Left ventricle myocardium inferior (tissue), 1 donor: ENCODE measurements at places on chromosomes 11 and 22.

- DNase-seq, result no peak
Measured at GRCh38 chr22:26587991-26588613, 1.8 kb downstream of the TPST2 start.

GRCh38 chr11:128471138-128471661, 116.2 kb downstream of the ETS1 start:
- DNase-seq, result no peak

DNA sequence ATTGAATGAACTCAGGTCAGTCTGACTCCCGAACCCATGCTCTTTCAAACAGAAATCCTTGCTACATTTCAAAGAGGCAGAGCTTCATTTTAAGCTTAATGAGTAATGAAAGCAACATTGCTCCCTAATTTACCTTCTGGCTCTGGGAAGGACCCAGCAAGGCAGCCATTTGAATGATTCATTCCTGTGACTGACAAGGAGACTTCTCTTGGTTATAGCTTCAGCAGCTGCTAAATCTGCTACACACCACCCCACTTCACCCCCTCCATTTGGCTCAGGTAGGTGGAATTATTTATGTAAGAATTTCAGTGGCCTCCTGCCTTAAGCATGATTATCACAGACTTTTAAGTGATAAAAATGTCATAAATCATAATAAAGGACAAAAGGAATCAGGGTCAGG, 117.7 kb downstream of the KCNC1 start:
- no peak for DNase-seq

DNA sequence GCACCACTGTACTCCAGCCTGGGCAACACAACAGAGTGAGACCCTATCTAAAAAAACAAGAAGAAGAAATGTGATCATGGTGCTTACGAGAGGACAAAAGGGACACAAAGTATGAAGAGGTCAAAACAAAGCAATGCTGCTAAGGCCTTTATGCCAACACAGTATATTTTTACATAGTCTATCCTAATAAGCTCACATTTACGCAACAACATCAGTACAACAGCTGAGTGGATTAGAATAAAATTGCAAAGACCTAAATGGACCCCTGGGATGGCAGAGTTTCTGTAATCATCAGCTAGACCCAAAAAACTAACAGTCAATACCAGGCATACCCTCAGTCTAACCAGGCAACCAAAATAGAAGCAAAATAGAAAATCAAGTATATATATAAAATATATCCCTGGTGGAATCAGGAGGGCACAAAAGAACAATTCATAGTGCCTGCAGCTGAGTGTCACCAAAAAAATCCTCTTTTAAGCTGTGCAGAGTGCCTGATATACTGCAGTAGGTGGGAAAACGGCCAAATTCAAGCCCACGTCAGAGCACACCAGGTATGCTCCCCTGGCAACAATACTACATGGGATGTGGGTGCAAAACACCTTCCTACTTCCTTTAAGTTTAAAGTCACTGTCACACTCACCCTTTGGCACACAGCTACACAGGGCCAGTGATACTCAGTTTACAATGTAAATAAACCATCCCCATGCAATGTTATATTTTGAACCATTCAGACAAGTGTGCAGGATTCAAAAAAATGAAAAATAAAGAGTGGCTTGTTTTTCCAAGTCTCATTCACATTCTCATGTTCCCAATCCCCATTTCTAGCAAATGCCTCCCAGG, 57.8 kb downstream of the RBFOX2 start:
- no peak for DNase-seq

DNA sequence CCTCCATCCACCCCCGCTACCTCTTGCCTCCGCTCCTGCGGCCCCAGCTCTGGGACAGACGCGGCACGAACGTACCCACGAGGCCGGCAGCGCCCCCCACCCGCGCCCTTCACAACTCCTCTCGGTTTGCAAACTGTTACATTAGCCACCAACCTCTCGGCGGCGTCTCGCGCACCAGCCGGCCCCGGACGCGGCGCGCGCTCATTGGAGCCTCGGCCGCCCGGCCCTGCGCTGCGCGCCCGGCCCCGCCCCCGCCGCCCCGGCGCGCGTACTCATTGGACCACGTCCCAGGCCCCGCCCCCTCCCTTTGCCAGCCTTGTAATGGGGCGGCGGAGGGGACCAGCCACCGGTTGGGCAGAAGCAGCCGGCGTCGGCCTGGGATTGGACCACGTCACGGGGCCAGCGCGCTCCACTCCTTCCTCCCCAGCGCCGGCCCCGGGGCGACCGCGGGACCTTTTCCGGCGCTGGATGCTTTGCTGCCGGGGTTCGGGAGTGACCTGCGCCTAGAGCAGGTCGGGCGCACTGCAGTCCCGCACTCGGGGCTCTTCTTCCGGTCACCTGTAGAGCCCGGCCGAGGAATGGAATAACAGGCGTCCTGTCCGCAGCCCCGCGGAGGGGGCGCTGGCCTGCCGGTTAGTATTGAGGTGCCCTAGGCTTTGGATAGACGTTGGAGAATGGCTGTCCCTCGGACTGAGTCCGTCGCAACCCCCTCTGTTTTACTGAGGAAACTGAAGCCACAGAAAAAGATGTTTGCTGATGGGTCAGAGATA, at the start of gene HYOU1:
HYOU1 (minus strand) TSS at position 206 of the 770 bp plus-strand sequence. CDS start 1,045 bp downstream, outside the sequence.
- peak; percentile 99 for DNase-seq

DNA sequence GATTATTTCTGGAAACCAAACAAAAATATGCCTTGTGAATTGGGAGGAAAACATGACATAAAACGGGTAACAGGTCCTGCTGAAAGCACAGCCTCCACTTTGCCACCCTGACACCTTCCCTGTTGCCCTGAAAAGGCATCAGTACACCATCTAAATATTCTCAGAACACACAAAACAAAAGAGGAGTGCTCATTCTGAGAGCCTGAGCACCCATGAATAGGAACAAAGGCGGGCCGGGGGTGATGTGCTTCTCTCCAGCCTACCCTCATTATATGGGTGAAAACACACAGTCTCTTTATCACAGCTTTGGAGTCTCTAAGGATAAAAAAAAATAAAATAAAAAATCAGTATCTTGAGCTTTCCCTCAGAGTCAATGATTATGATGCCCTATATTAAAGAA, 19.7 kb downstream of the SCUBE2 start:
- DNase-seq, result no peak

DNA sequence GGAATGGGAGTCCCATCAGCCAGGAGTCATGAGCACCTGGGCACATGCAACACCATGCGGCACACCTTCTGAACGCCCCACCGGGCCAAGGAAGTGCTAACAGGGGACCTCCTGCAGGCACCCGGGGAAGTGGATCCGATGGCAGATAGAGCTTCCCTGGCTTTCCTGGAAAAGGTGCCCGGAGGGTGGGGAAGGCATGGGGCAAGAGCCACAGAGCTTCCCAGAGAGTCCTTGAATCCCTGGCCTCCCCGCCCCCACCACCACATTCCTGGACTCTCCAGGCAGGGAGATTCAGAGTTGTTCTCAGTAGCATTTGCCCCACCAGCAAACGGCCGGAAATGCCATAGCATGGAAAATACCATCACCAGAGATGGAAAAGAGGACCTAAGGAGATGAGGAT, 8.3 kb downstream of the TRIM29 start:
- peak; percentile 2 for DNase-seq

DNA sequence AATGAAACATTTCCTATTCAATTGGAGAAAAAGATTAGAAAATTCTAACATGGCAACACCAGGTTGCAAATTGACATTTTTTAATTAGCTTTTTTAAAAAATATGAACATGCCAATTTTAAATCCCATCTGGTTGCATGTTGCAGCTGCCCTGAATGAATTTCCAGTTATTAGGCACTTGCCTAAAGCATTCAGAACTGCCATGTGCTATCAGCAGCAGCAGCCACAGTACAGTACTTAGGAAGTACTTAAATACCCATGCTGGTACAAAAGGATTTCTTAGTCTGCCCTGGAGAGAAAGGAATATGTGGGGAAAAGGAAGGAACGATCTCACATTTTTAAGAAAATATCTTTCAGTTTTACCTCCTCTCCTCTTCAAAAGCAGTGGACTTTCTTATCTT, 46.2 kb downstream of the FAM168A start:
- DNase-seq, result no peak

DNA sequence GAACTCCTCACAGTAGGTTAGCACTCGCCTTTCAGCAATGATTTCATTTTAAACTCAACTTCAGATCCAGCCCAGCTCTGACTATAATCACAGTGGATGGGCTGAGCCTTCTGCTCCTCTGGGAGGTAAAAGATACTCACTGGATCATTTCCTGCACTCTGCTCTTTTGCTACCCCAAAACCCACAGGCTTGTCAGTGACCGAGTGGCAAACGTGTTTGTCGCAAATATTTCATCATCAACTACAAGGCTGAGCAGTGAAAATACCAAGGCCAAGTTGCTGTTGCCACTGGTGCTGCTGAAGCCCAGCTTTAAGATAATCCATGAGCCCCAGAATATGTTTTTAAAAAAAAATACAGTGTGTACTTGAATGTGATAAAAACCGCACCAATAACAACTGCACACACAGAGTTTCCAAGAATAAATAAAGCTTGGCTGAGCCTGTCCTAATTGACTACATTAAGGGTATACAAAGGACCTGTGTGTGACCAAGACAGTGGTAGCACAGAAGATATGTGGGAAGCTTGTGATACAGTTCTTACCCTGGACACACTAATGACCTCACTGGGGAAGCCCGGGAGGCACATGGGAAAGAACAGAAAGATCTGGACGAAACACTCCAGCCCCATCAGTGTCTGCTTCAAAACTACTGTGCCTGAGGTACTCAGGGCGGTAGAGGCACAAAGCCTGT, 41.3 kb downstream of the ABTB2 start:
- no peak for DNase-seq
